ENCODE measurements at places on chromosomes 4 and X.

GRCh38 chrX:129760155-129760554 lies 19.6 kb upstream of the SASH3 start:
- no peak for DNase-seq

DNA sequence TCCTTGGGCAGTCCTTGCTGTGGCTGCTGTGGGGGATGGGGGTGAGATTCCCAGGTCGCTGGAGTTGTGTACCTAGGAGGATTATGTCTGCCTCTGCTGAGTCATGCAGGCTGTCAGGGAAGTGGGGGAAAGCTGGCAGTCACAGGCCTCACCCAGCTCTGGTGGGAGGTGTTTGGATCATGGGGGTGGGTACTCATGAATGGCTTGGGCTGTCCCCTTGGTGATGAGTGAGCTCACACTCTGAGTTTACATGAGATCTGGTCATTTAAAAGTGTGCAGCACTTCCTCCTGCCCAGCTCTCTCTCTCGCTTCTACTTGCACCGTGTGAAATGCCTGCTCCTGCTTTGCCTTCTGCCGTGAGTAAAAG lies 24.6 kb upstream of the PDLIM3 start:
- no peak for DNase-seq

DNA sequence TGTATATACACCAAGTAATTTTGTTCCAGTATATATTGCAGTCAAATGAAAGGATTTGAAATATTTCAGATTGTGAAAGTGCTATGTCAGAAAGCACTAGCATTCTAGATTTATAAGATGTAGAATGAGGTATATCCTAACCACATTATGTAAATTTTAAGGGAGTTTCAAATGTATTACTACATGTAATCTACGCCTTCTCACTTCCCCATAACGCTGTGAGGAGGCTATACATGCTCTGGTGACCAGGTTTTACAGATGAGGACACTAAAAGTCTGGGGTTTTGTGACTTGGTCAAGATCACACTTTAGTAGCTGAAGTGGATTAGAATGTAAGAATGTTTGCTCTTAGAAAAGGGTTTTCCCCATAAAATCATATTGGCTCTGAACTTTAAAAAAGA lies 8.1 kb downstream of the ENPEP start:
- no peak for DNase-seq

DNA sequence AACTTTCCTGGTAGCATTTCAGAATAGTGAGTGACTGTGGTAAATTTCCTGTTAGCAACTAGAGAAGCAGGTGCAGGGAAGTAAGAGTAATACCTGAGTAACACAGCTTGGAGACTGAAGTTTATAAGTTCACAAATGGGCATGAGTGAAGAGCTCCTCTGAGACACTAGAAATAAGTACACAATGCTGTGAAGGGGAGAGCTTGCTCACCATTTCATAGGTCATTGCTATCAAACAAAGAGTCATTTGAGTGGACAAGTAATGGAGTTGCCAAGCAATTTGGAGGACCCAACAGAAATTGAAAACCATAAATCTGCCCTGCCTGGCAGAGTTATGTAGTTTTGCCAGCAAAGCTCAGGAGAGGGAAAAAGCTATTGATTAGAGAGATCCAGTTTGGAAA lies 523.6 kb downstream of the TRAM1L1 start:
- DNase-seq, result no peak

DNA sequence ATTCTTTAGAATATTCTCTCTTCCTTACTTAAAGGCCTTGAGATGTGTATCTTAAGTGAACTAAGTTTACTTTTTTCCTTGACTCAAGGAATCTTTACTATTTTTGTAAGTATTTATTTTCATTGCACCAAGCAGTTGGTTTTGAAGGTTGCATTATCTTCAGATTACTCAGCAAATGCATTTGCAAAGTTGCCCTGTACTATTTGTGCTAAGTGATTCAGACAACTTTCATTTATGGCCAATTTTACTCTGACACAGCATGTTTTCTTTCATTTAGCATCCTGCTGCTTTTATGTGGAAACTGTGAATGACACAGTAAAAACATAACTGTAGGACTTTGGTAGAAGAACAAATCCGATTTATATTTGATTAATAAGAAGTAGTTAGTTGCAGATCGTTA lies 191.0 kb downstream of the CCSER1 start:
- DNase-seq, result no peak

DNA sequence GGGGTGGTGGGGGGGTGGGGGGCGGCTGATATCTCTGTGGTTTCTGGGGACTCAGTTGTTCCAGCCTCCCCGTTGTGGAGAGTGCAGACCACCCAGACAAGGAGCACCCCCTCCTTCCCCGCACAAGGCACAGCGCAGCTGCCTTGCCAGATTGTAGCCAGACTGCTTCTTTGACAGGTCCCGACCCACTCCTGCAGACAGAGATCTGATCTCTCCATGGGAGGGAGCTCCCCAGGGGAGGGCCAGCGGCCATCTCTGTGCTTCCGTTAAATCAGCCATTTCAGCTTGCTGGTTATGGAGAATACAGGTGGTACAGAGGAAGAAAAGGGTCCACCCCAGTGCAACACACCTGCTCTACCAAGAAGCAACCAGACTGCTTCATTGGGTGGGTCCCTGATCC lies 80.8 kb downstream of the FGF16 start:
- no peak for DNase-seq

DNA sequence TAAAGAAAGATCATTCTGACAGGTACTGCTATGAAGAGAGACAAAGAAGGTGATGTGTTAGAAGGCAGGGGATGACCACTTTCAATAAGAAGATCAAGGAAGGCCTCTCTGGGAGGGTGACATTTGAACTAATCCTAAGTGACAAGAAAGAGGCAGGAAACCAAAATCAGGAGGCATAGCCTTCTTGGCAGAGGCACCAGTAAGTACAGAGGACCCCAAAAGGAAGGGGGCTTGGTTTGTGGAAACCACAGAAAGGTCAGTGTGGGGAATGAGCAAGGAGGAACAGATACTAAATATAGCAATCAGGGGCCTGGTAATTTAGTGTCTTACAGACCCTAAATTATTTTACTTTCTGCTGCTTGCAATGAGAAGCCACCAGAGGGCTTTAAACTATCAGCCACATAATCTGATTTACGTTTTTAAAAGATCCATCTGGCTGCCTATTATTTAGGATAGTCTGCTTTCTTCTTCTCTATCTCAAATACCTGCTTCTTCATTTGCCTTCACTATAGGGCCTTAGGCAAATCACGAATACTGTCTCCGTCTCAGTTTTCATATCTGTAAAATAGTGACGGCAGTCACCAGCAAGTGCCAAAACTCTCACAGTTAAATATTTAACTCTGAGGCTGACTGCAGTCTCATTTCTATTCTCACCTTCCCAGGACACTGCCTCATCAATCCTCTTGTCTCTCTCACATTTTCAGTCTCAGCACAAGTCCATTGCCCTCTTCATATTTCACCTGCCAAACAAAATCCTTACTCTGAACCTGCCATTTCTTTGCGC lies 16.7 kb downstream of the NR3C2 start:
- no peak for DNase-seq

DNA sequence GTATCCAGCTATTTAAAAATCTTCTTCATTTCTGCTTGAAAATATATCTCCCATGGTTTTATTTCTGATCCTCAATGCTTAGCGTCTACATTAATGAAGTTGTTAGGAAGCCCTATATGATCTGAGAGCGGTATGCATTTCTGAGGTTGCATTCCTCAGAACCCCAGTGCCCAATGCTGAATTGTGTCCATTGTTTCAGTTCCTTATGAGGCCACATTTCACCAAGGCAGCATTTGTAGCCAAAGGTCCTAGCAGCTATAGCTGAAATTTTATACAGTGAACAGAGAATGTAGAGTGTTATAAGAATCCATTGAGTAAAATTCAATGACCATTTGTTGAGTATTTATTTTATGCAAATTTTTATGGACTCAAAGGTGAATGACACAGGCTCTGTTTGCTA lies 209.5 kb downstream of the PCDH7 start:
- no peak for DNase-seq

DNA sequence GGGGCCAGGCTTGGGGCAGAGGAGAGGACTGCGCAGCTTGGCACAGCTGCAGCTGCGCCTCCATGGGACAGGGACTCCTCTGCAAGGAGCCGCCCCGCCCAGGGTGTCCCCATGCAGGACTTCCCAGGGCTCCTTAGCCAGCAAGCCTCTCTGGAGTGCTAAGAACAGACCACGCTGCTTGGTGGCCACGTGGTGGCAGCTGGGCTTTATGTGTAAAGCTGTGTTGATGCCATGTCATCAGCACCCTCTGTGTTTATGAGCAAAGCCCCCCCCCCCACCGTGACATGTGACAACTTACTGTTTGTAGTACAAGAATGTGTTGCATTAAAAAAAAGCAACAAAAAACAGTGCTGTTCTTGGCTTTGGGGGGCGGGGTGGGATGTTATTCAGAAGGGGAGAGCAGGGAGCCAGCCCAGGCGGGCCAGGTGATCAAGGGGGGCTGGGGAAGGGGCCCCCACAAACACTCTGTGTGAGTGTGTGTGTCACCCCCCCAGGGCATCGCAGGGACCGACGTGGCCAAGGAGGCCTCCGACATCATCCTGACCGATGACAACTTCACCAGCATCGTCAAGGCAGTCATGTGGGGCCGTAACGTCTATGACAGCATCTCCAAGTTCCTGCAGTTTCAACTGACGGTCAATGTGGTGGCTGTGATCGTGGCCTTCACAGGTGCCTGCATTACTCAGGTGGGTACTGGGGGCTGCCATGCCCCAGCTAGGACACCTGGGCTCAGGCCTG lies 40.3 kb downstream of the ATP2B3 start:
- DNase-seq, result no peak

GRCh38 chr4:163556177-163556576 lies 61.7 kb downstream of the TMA16 start:
- no peak for DNase-seq

- peak; percentile 71 for DNase-seq
Observed at GRCh38 chrX:46912098-46912602, at the start of gene JADE3. JADE3 (plus strand) TSS chrX:46912421; CDS start chrX:46984895, 72,474 bp downstream.

- no peak for DNase-seq
Observed at GRCh38 chr4:25770847-25771246, 91.9 kb downstream of the SEL1L3 start.

DNA sequence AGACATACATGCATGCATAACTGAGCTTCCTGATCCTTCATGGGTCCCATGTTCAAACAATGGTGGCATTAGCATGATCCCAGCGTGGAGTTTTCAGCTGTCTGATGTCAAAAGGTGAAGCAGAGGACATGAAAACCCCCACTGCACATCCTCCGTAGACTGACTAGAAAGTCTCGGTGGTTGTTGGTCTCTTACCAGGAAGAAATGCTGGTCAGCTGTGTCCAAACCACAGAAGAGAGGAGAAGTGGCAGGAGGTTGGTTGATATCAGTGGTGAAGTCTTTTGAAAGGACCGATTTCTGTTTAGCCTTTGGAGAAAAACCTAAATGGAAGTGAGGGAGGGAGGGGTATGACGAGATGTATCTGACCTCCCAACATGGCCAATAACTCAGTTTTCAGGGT lies 201.9 kb downstream of the SPATA18 start:
- DNase-seq, result no peak

GRCh38 chr4:10034136-10034535 lies 12.8 kb upstream of the SLC2A9 start:
- DNase-seq, result no peak

DNA sequence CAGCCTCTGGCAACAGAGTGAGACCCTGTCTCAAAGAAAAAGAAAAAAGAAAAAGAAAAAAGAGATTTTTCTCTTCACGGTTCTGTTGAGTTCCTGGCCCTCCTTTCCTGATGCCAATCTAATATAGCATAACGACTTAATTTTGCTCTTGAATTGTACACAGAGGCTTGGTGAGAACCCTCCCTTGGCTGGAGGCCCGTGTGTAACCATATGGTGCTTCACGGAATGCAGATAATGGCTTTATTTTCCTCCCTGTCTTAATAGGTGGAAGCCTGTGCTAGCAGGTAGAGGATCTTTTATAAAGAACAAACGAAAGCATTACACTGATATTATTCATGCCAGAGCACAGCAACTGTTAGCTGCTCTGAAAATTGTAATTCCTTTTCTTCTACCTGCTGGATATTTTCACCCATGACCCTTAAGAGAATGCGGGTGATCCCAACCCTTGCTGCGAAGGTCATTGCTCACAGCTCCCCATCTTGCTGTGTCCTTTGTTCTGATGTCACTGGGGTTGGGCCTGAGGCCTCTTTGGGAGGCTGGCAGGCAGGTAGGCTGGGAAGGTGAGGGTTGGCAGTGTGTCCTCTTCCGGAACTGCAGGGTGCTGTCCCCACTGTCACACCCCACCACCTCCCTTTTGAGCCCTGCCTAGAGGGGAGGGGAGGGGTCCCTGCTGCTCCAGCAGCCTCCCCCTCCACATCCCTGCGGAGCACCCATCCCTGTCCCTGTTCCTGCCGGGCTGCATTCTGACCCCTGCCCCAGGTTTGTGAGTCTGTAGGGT lies 83.8 kb upstream of the STOX2 start:
- no peak for DNase-seq
